Glutamatergic neuron (in vitro differentiated cells): ENCODE measurements at places on chromosomes 3 and 15.

GRCh38 chr15:62941699-62942098 lies 100.8 kb upstream of the TPM1 start:
- no peak for DNase-seq

DNA sequence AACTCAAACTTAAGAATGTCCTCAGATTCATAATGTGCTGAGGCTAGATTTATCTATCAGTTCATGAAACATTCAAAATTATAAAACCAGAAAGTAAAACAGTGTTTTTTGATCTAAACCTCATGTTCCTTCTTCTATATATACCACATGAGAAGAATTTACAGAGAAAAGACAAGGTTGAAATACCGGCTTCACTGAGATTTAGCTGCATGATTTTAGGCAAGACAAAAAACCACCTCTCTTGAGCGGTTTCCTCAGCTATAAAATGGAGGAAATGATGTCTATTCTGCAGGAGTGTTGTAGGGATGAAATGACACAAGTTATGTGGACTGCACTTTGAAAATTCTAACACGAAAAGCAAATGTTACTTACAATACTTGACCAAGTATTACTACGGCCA lies 80.6 kb upstream of the FOXB1 start:
- DNase-seq: no peak

- DNase-seq: no peak
These were observed 148.4 kb downstream of the CNTN4 start for GRCh38 chr3:2246873-2247648.

GRCh38 chr3:136069933-136070332 lies 104.4 kb downstream of the PPP2R3A start:
- DNase-seq: no peak

DNA sequence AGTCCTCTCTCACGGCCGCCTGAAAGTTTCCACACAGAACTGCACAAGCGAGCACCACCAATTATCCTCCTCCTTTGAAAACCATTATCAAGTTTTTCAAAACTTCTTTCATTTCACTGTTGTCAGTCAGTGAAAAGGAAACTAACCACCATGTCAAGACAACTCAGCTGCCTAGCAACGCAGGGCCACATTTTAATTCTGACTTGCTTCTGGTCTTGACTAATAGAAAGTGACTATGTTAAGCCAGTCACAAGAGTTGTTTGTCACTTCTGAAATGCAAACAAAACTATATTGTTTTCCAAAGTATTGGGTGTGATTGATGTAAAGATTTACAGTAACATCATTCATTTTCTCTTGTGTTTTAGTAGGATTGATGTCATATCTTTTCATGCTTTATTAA lies 612.8 kb upstream of the AGTR1 start:
- DNase-seq: no peak

DNA sequence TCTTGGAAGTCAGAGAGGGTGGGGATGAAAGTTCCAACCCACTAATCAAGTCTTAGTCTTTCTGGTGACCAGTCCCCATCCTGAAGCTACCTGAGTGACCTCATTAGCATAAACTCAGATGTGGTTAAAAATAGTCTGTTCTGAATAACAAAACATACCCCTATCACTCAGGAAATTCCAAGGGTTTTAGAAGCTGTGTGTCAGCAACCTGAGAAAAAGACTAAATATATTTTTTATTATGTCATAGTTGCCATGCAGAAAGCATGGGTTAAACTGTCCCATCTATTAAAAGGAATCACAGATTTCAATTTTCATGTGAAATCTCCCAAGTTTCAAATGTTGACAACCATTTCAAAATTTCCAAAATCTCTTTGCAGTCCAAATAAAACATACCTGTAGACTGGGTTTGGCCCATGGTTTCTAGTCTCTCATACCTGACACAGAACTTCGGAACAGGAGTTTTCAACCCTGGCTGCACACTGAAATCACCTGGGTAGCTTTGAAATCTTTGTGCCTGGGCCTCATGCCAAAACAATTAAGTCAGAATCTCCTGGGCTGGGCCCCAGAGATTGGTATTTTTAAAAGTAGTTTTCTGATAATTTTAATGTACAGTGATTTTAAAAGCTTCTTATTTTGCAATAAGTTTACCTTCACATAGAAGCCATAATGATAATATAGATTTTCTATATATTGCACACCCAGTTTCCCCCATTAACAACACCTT lies 476.3 kb downstream of the RBMS3 start:
- DNase-seq: no peak

GRCh38 chr15:26261966-26262365 lies 398.8 kb upstream of the ATP10A start:
- no peak for DNase-seq

- DNase-seq: no peak
These were observed 87.4 kb downstream of the CHST2 start for GRCh38 chr3:143206955-143207337.

GRCh38 chr15:70967646-70968045 lies 75.0 kb downstream of the LRRC49 start:
- DNase-seq: no peak

DNA sequence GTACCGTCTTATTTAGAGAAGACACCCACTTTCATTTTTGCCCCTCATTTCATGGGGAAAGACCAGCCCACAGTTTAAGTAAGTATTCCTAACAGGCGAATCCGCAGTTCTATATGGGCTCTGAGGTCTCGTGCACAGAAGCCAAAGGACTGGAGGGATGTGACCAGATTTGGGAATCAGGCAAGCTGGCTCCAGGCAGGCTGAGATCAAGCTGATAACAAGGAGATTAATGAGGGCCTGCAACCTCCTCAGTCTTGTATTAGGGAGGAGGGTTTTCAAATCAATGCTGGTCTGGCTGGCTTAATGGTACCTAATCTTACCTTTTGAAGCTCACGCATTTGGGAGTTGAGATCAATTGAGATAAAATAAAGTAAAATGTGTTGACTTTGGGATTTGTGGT lies 15.3 kb downstream of the ST8SIA2 start:
- DNase-seq: no peak

DNA sequence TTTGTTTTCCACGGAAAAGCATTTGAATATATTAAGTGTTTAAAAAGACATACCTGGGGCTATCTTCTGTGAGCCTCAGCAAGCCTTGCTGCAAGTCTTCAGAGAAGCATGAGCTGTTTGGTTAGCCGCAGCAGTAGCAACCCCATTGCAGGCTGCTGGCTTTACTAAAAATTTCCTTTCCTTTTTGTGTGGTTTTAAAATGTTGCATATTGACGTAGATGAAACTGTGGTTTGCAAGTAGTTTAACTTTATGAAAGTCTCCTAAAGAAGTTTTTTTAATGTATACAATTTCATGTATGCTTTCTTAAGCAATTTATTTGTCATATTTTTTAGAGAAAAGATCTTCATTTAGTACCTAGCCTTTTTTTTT lies at the start of gene GPR171:
GPR171 (minus strand) TSS at position 166 of the 370 bp plus-strand sequence. CDS start 3,830 bp downstream, outside the sequence.
- DNase-seq: no peak

GRCh38 chr3:48518069-48518468 lies 14.1 kb upstream of the SHISA5 start:
- DNase-seq: no peak

DNA sequence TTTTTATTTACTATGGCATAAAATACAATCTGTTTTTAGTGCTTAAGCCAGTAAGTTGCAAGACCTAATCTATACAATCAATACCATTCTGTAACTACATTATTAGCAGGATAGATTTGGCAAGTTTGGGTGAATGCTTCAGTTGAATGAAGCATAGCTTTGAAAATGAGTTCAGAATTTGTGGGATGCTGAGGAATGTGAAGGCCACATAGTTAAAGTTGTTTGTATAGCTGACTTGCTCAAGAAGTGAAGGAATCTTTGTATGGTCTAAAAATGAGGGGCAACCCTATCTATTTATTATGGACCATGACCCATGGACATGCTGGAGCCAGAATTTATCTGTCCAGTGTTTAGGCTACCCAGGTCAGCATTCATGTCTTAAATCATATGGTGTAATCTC lies 58.5 kb downstream of the CRYBG3 start:
- DNase-seq: no peak

- no peak for DNase-seq
These were observed 133.1 kb downstream of the THSD4 start for GRCh38 chr15:71248386-71248785.

- no peak for DNase-seq
These were observed 183.6 kb upstream of the TLE3 start for GRCh38 chr15:70281261-70281810.

DNA sequence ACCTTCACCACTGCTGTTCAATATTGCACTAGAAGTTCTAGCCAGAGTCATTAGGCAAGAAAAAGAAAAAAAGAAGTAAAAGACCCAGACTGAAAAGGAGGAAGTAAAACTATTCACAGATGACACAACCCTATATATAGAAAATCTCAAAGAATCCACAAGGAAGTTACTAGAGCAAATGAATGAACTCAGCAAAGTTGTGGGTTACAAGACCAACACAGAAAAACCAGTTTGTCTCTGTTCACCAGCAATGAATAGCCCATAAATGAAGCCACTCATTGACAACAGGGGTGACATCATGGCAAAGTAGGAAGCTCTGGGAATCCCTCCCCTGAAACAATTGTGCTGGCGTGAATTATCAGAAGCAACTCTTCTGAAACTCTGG lies 4.6 kb downstream of the CFAP100 start:
- DNase-seq: no peak

DNA sequence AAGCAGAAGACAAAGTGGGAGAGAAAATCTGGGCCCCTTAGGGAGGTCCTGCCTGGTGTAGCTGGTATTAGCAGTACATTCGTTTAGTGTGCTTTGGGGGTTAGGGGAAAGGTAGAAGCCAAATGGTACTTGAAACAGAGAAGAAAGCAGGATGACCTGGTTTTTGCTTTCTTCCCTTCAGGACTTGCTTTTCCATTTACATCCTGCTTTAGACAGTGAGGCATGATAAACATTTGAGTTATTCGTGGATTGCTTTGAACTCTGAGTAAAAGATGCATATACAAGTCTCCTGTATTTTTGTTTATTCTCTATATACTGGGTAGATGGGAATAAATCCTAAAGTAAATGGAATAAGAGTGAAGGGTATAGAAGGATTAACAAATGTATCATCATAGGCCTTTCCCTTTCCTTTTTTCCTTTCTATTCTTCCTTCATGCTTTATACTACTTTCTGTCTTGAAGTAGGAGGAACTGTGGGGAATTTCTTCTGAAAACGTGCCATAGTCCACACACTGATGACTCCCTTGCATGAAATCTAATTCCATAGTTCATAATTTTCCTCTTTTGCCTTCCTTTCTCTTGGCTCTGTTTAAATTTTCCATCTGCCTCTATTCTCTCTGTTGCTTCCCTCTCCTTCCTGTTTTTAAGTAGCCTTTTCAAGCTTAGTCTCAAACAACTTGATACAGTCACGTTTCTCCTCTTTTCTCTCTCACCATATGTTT lies 139.5 kb upstream of the RBMS3 start:
- no peak for DNase-seq

- DNase-seq: peak; percentile 17
These were observed 129.7 kb downstream of the NTRK3 start for GRCh38 chr15:88126695-88127431.

GRCh38 chr15:67832031-67832551 lies 6.8 kb downstream of the SKOR1 start:
- no peak for DNase-seq

GRCh38 chr15:29740692-29741311 lies 81.5 kb downstream of the TJP1 start:
- DNase-seq: no peak

DNA sequence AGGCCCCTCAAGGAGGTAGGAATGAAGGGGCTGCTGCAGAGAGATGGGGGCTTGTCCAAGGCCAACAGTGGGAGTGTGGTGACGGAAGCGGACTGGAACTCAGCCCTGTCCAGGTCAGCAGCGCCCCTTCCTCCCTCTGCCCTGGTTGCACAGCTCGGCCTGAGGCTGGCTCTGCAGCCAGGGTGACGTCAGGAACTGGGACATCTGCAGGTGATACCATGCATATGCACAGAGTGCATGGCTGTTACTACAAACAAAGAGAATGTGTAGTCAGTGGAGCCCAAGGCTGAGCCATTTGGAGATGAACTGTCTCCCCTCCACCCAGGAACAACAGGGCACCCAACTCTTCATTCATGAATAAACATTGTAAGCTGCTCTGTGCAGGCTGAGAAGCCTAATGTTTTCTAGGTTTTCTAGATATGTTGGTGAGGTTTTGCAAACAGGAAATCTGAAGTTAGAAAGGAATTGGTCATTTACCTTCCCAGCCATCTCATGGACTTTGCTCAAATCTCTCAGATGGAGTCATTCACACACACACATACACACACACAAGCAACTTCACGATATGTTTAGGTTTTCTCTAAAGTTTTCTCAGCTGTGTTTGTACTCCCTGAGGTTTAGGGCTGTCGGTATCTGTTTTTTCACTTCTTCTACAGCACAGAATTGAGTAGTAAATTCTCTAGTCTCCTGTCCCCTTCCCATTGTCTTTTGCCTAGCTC lies 117.2 kb downstream of the TLE3 start:
- DNase-seq: no peak

- DNase-seq: no peak
These were observed 353.9 kb downstream of the CHL1 start for GRCh38 chr3:550471-550870.

GRCh38 chr3:101796077-101796680 lies 17.2 kb downstream of the NXPE3 start:
- no peak for DNase-seq

DNA sequence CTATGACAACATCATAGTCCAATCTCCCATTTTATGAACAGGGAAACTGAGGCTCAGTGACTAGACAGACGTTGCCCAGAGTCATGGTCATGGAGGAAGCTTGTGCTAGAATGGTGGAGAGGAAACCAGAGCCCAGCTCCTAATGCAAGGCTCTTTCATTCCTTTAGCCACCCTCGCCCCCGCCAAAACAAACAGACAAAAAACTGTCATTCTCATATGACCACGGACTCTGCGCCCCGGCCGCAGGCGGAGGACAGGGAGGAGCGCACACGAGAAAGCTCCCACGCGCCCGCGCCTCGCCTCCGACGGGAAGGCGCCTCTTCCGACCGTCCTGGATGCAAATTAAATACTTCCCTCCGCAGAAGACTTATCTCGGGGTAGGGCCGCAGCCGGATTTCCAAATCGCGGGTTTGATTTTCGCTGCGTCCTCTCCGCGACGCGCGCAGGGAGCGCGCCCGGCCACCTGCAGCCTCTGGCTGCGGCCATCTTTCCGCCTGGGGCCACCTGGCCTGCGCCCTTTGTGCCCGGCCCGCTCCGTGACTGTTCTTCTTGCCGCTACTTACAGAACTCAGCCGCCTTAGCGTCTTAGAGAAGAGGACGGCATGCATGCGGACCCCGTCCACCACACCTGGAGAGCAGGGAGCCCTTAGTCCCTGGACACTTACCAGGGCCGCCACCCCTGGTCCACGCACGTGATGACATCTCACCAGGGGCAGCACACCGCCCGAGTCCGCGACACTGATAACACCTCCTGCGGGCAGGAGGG lies 670 bp upstream of the ATP13A3 start:
- peak; percentile 42 for DNase-seq

- no peak for DNase-seq
These were observed 44.8 kb upstream of the B3GNT5 start for GRCh38 chr3:183208260-183208659.

DNA sequence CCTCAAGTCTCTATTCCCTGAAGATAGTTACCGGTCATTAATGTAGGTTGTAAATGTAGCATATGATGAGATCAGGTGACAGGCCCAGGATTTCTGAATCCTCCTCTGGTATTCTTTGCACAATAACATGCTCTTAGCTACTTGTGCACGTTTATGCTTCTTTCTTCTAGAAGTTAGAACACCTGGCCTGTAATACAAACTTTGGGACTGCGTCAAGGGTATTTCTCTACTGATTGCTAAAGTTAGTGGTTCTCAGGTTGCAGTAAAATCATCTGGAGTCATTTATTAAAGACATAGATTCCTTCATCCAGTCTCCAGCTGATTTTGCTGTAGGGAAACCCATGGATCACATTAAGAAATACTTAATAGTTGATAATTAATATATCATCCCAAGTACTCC lies 48.0 kb downstream of the UNC13C start:
- no peak for DNase-seq

- DNase-seq: no peak
These were observed 23.6 kb downstream of the DUT start for GRCh38 chr15:48354694-48355303.
